CD4-positive, alpha-beta T cell (primary cell): ENCODE measurements at places on chromosomes 5 and 9.

DNA sequence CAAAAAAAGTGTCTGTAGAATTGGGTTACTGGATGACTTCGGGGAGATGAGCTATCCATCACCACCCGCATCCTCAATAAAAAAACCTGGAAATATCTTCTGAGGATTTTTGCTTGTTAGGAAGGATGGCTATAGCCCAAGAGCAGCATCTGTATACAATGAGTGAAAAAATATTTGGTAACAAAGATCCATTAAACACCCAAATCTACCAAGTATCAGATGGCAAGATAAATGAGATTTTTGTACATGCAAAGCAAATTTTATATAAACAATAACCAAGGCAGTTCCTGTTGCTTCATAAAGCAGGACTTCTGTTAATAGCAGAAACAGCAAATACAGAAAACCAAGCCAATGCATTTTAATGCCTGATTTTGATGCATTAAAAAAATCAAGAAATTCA is 166.6 kb downstream of the SLC28A3 start:
- no peak for DNase-seq

GRCh38 chr9:74133921-74134320 is 363.2 kb upstream of the RORB start:
- DNase-seq, result no peak

GRCh38 chr9:127846443-127847177 is 7.8 kb downstream of the ENG start:
- no peak for DNase-seq

GRCh38 chr9:6414247-6414641 is 1.2 kb downstream of the UHRF2 start:
- peak; percentile 2 for DNase-seq

DNA sequence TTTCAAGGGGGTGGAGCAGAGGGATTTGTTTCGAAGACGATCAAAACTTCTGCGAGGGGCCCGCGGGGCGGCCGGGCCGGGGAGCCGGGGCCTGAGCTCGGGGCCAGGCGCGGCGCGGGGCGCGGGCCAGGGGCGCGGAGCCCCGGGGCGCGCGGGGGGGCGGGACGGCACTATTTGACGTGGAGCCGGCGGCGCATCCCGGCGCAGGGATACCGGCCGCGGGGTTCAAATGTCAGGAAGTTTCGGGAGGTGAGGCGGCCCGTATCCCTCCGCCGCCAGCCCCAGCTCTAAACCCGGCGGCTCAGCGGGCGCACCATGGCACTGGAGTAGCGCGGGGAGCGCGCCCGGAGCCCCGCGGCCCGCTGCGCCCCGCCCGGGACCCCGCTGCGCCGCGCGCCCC is at the start of gene LMX1B:
LMX1B (plus strand) TSS at position 278 of the 400 bp plus-strand sequence. CDS start 522 bp downstream, outside the sequence.
- DNase-seq, result no peak

DNA sequence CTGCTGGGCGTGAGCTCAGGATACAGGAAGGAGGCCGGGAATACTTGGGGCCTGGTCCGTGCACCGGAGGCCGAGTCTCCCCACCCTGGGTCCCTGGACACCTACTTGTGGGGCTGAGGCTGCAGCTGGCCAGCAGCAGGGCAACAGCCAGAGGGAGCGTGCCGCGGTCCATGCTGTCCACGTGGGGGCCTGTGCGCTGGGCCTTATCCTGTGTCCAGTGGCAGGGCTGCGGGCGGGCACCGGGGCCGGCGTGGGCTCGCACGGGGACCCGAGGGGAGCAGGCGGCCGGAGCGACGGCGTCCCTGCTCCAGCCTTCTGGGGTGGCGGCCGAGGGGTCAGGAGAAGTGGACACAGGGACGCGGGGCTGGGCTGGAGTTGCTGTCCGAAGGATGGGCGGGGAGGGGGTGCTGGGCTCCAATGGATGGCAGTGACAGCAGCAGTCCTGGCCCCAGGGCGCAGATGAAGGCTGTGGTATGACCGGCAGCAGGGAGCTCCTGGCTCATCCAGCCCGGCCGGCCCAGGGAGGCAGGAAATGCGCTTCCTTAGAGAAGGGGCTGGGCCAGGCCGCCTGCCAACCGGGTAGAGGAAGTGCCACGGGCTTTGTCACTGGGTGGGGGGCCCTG is at the start of gene ENG:
ENG (minus strand) TSS at position 475 of the 623 bp plus-strand sequence; CDS start at position 172, 303 bp downstream.
- DNase-seq, result no peak

GRCh38 chr5:17021602-17021932 is 85.5 kb upstream of the MYO10 start:
- DNase-seq, result no peak

DNA sequence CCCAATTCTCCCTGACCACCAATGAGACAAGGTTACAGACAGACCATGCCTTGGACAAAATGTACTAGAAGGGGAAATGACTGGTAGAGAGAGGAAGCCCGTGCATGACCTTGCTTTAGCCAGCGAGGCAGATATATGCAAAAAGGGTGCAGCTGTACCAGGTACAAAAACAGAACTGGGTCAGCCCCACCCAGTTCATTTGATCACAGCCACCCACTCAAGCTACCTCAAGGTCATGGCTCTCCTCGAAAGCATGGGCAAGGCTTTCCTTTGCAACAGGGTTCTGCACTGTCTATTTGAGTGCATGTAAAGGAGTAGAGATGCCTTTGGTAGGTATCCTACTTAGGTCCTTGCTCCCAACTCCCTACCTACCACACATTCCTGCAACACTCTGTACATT is 33.3 kb downstream of the TLE1 start:
- DNase-seq, result no peak

DNA sequence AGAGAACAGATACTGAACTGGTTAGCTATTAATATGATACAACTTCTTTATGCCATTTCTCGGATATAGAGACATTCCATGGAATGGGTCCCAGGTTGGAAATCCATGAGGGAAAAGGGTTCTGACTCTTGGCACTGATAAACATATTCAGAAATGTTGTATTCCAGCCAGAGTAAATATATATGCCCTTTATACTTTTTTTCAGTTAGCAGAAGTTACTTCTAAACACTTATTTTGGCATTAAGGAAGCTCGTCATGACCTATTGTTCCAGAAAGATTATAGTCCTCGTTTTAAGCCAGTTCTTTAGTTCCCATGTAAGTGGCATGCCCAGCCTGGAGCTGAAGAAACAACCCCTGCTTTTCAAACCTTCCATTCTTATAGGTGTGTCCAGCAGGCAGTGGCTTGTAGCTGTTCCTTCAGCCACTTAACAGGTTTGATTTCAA is 181.6 kb downstream of the CD180 start:
- no peak for DNase-seq

GRCh38 chr5:179768326-179769085 is 25.3 kb upstream of the LTC4S start:
- no peak for DNase-seq

DNA sequence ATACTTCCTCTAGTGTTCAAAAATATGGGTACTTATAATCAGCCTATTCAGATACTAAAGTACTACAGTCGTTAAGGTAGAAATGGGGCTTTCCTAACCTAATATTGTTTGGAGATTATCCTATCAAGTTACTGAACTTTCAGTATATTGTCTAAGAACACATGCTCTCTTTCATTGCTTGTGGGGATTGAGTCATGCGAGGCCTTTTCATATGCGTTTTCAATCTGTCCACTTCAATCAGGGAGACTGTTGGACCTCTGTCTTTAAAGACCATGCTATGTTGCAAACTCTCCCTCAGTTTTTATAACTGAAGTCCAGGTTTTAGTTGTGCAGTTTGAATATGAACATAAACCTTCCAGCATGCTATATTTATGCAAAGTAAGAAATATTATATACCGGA is 15.0 kb downstream of the PRR16 start:
- no peak for DNase-seq

GRCh38 chr5:179371681-179372680 is 26.7 kb upstream of the ADAMTS2 start:
- DNase-seq, result no peak

DNA sequence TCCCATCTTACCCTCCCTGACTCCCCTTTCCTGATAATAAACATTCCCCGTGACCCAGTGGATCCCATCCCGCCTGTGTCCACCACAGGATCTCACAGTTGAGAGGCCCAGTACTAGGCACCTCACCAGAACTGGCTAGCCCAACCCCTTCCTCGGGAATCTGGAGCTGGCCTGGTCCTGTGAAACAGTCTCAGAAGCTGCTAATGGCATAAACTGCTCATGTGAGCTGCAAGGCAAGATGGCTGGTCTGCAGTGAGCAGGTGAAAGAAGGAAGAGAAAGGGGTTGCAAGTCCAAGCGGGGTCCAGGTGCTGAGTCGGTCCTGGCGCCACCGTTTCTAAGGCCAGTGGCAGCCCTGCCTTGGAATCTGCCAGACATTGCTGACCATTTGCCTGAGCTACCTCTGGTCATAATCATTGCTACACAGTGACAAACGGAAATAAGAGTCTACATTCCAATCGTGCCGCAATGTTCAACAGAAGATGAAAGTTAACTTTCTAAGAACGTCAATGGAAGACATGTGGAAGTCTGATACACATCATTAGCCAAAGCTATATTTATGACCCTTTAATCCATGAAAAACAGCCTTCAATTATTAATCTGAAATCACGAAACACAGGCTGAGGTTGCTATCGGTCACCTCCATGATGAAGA is 33.7 kb downstream of the DNAH5 start:
- no peak for DNase-seq

GRCh38 chr9:92974761-92975755 is 27.7 kb downstream of the FGD3 start:
- DNase-seq, result no peak

DNA sequence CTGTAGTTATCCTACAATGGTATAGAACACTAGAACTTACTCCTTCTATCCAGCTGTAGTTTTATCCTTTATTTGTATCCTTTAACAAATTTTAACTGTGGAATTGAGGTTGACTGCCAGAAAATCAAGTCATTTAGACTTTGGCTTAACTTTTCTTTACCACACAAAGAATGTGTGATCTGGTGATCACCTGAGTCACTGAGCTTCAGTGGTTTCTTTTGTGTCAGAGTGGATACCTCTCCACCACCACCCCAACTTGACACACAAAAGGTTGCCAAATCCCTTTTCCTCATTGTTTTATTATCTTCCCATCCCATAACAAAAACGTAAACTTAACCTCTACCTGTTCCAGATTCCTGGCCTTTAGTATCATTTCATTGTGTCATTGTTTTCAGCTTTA is 5.5 kb downstream of the OTULIN start:
- no peak for DNase-seq

- no peak for DNase-seq
These were observed 95.7 kb downstream of the AGTPBP1 start for GRCh38 chr9:85645909-85646627.

DNA sequence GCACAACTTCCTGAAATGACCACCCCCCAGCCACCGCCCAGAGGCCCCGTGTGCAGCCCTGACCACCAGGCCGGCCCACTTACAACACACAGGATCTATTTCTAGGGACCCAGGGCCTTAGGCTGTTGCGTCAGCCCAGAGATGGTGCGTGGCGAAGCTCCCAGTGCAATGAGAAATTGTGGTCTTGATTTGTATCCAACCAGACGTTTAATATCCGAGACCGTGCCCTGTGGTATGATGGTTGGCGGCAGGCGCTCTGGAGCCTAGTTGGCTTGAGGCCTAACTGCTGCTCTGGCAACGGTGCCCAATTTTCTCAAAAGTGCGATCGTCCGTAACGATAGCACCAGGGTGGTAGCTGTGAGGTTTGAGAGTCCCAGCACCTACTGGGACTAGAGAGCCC is 32.6 kb upstream of the SLC6A19 start:
- no peak for DNase-seq

GRCh38 chr5:50710838-50711237 is 44.4 kb downstream of the PARP8 start:
- DNase-seq, result peak; percentile 17

- DNase-seq, result no peak
These were observed 9.9 kb upstream of the ARL15 start for GRCh38 chr5:54320256-54320655.

DNA sequence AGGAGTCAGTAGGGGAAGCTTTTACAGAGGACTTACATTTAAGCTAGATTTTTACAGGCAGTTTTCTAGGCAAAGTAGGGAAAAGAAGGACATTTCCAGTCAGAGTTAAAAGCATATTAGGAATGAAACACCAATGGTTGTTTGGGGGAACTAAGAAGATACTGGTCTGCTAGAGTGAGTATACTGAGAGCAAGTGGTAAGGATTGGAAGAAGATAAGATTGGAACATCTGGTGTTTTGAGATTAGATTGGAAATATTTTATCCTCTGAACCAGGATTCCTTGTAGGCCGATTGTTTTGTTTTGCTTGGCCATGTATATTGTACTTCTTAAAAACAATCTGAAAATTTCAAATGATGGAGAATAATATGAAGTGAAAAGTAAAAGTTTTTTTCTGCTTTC is 7.7 kb downstream of the FBXO38 start:
- DNase-seq, result no peak

- peak; percentile 52 for DNase-seq
These were observed 841.9 kb upstream of the ACO1 start for GRCh38 chr9:31542384-31543055.

- no peak for DNase-seq
These were observed 58.7 kb upstream of the RNU6ATAC start for GRCh38 chr9:134223091-134223490.

GRCh38 chr5:67170767-67171166 is 25.8 kb downstream of the CD180 start:
- no peak for DNase-seq

DNA sequence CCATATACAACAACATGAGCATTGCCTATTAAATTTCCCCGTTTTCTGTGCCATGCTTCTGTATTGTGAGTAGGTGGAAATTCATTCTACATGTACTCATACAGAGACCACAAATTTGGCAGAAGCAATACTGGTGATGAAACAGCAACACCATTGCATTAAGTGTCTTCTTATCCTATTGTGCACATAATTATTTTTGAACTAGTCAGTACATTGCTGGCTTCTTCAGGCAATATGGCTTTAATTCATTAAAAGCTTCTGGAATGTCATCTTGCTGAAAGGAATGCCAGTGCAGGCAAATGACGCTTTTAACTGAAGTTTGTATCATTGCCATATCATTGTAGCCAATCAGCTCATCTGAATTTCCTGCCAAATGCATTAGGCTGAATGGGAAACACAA is 82.6 kb downstream of the KIAA1958 start:
- DNase-seq, result no peak

DNA sequence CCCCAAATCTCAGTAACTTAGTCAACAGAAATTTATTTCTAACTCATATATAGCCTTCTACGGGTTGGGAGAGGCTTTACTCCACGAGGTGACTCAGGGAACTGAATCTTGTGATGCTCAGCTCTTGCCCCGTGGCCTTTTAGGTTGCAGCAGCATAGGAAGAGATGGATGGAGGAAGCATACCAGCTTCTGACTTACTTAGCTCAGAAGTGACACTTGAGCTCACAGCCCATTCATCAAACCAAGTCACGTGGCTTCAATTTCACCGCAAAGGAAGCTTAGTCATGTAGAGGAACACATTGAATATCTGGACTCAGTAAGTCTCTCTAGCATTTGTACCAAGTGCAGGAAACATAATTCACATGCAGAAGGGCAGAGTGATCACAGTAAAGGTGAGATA is 124.1 kb upstream of the KCNN2 start:
- no peak for DNase-seq
